ENCODE measurements at places on chromosomes 5 and 9. TPM values are rescaled to one million over a fixed set of nuclear protein-coding genes. Genes with fewer than 3 reads are reported as not detected.

- no peak for DNase-seq
These were observed 26.7 kb upstream of the LPCAT1 start for GRCh38 chr5:1550287-1551076.

GRCh38 chr9:82526577-82526976 is 536.4 kb downstream of the RASEF start:
- no peak for DNase-seq

The IRX2 gene
- 91.6 TPM for total RNA-seq

The SEPTIN8 gene
- total RNA-seq = 38.2 TPM

The CDH9 gene
- 0.79 TPM for total RNA-seq

The MTX3 gene
- total RNA-seq = 24.1 TPM

The C9 gene
- total RNA-seq = not detected

The NRG2 gene
- total RNA-seq = 0.13 TPM

The MED27 gene
- 33.5 TPM for total RNA-seq
